ENCODE measurements at places on chromosomes 2 and 18.

- no peak for DNase-seq
Measured at GRCh38 chr18:11775436-11776174, 75.6 kb upstream of the CHMP1B start.

DNA sequence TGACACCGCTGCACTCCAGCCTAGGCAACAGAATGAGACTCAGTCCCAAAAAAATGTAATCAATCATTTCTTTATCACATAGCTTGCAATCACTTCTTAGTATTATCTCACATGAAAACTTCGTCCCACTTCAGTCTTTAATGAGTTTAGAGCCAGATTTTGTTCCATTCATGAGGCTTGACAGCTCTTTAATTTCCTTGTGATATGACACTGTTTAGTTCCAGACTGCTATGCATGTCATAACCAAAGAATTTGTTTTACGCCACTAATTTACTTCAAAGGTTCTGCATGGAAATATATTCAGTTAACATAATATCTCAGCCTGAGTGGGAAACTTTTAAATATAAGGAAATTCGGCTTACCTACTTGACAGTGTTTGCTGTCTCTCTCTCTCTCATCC is 113.1 kb downstream of the ZNF532 start:
- no peak for DNase-seq

DNA sequence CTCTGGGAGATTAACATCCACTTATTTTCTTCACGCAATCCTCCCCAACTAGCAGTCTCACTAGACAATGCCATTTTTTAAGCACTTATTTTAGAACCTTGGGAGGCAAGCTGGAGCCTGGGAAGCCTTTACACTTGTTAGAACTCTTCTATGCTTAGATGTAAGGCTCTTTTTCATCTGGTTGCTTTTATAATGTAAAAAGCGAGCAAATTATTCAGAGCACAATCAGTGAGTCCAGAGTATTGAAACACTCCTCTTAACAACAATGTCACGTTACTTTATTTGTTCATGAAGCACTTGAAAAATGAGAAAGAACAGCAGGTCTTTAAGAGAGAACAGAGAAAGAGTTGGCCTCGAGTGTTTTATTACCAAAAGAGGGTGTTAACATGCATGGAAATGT is 84.1 kb upstream of the SLC8A1 start:
- DNase-seq = no peak

DNA sequence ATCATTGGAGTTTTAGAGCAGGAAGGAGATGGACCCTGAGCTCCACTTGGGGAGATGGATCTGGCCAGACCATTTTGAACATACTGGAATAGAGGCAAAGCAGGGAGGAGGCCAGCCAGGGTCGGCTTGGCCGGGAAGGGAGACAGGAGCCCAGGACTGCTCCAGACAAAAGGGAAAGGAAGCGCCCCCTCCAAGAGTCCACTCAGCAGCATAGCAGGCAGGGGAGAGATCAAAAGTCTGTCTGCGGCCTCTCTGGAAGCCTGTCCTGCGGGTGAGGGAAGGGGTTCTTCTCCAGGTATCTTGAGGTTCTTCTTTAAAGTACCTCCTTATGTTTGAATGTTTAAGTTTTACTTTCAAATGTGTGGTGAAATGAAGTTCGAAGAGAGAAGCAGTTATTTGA is 126.1 kb downstream of the GBX2 start:
- DNase-seq = no peak

DNA sequence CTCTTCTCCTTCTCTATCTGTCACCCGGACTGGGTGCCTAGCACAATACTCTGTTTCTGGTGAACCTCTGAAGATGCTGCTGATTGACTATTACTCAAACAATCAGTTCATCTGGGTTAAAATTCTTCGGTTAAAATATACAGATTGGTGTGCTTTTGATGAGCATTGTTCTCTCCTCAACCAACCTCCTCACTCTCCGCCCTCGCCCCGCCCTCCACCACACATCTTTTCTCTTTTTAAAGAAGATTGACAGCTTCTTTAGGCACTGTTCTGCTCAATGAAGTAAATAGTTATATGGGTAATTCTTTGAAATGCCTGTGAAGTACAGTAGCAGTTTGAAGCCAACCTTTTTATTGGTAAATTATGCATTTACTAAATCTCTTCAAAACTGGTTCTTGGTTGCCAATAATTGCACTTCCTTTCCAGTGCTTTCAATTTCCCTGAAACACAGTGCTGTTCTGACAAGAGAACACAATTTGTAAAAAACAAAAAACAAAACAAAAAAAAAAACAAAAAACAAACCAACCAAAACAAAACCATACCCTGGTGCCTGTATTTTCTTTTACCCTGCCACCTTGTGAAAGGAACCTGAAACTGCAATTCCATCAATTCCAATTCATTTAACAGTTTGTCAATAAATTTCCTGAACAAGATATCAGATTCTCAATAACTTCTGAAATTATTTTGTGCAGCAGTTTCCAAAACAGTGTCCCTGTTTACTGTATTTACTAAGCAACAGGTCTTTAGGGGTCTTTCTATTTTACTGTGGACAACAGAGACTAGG is 188.6 kb downstream of the LRP1B start:
- DNase-seq = no peak

DNA sequence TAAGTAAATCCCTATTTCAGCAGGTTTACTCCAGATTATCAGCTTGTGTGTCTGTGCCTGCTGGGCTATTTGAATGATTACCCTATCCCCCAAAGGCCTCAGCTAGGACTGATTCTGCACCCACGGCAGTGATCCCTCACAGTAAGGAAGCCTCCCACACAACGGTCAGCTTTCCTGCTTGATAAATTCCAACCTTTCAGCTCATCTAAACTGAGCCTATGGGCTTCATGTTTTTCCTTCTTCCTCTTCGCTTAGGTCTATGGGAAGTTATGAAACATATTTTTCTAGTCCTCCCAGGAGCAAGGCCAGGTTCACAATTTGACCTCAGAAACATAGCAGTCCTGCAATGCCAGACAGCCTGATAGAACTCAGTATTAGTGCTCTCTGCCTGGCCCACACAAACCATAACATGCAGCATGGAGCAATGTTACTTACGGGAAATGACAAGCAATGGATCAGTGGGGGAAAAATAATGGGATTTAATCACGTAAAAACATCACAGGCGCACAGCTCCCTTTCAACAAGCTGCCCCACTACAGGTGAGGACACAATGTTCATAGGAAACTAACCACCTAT is 170.9 kb downstream of the ZNF521 start:
- no peak for DNase-seq

DNA sequence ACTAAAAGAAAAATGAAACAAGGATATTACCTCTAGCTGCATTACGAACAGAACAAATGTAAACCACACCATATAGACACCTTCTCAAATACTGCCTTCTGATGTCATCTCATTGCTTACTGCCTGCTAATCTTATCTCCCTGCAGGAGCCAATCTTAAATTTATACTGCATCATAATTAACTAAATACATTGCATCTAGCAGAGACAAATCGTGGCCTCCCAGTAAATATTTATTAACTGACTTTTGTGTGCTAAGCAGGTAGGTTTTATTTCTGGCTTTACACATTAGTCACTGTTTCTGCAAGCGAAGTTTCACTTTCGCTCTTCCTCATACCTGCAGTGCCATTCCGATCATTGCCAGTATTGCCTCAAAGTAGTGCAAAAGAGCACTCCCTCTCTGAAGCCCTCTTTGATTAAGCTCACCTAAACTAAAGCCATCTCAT is 67.5 kb downstream of the SPATS2L start:
- DNase-seq = no peak

Data from hematopoietic multipotent progenitor cell treated with erythropoietin and hydrocortisone succinate and interleukin-3 and kit ligand, for 15 days (in vitro differentiated cells).